ENCODE measurements at places on chromosomes 12 and 14.

DNA sequence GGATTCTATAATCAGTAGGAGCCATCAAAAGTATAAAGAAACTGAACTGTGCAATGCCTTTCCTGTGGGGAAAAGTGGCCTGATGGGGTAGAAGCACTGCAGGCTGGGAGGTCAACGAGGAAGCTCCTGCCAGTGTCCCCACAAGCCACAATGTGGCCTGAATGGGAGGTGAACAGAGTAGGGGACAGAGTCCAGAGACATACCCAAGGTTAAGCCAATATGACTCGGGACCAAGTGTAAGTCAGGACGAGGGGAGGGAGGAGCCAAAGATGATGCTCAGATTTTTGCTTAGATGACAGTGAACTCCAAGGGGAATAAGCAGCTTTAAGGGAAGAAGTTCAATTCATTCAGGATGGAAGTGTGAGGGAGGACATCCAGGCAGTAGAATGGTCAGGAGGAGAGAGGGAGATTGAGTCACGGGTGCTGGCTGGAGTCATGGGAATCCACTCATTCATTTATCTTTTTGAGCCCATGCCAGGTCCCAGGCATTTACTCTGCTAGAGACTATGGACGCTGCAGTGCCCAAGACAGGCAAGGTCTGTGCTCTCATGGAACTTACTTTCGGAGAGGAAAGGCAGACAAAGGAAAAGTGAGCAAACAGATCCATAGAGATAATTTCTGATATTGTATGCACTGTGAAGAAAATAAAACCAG lies 29.1 kb downstream of the DPF3 start:
- DNase-seq, result no peak

- DNase-seq, result no peak
These were observed 97.5 kb downstream of the CRACR2A start for GRCh38 chr12:3655328-3655900.

DNA sequence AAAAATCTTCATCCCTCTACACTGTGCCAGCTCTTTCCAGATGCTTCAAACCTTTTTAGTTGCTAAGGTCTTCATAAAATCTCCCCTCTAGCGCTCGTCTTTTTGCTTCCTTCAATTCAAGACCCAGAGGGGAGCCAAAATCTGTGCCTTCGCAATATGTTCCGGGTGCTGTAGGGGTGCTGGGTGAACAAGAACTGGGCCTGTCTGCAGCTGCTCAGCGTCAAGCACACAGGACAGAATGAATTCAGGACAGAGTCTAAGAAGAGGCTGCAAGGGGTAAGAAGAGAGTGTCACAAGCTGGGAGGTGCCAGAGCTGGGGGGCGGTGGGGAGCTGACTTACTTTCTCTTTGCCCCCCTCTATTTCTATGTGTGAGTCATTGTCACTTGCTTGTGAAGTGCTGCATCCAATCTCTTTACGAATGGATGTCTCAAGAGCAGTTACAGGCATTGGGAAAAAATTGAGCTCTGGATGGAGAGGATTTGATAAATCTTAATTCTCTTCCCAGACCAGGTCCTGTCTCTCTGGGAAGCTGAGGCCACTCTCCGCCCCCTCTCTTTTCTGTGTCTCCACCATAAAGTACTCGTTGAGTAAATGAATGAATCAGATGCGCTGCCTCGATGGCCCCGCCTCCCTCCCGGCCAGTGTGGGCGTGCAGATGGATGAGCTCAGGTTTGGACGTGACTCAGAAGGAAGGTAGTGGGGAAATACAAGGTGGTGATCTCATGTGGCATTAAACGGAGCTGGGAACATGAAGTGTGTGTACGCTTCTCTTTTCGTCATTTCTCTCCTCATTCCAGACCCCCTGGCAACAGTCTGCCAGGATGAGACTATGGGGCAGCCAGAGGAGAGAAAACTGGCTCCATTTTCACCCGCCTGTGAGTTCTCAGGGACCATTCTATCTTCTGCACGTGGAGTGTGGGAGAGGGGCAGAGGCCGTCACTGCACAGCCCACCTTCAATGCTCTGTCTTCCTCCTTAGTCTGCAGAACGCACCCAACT lies 91.3 kb downstream of the TSPAN9 start:
- no peak for DNase-seq

- peak; percentile 58 for DNase-seq
These were observed 139.3 kb upstream of the ARHGAP5 start for GRCh38 chr14:31937730-31938346.

DNA sequence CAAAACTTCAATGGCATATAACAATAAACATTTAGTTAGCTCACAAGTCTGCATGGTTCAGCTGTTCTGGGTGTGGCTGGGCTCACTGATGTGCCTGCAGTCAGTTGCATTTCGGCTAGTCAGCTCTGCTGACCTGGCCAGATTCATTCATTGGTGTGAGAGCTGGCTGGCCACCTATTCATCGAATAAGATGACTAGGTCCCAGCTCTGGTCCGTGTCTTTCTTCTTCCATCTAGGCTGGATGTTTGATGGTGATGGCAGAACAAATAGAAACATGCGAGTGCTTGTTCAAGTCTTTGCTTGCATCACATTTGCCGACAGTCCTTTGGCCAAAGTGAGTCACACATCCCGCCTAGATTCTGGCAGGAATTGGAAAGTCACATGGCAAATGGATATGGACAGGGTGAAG lies 203.3 kb upstream of the CRY1 start:
- no peak for DNase-seq

DNA sequence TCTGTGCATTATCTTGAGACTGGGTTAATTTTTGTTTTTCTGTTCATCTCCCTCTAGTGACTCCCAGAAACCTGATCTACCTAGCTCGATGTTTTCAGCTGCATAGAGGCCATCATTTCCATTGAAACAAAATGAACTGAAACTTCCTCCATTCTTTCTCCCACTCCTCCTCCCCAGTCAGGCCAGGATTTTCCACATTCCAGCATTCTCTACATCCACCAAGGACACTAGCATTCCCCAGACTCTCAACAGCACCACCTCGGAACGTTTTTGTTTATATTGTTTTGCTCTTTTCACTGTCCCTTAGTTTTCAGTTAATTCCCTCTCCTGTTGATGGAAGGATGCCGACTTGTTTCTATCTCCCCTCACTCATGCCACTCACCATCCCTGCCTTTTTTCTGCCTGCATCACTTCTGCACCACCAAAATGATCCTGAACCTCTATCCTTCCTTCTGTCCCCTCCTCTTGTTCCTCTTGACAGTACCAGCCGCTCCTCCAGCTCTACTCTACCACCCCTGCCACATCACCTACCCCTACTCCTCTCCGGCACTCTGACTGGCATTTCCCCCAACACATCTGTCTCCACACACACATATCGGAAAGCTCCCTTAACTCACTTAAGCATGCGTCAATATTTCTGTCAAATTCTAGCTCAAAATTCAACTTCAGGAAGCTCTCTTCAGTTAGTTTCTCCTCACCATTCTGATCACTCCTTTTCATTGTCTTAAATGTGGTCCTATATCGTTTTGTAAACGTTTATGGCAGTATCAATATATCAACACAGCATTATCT lies 13.2 kb downstream of the OR6S1 start:
- no peak for DNase-seq

DNA sequence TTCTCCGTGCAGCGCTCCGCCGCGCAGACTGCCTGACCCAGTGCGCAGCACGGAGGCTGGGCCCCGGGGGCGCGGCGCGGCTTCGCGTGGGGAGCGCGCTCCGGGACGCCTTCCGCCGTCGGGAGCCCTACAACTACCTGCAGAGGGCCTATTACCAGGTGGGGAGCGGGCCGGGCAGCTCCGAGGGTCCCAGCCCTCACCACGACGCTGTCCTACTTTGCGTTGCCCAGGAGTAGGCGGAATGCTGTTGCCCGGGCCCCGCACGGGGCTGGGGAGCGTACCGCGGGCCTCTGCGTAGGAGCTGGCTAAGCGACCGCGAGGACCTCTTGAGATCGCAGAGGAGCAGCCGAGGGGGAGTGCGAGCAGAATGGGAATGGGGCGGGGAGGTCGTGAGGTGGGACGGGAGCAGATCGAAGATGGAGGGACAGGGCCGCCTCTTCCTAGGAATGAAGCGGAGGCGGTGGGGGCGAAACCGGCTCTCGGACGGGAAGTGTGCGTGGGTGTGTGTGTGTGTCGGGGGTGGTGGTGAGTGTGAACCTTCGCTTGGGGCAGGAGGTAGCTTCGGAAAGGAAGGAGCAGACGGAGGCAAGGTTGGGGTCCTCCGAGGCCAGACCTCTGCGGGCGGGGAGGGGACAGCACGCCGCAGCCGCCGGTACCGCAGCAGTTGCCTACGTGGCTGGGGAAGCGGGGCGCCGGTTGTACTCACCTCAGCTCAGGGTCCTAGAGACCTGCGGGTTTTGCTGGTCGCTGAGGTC lies 751 bp downstream of the P3H3 start:
- DNase-seq, result no peak

- no peak for DNase-seq
These were observed 109.0 kb downstream of the CHST11 start for GRCh38 chr12:104565606-104566243.

- DNase-seq, result no peak
These were observed 40.1 kb upstream of the VPS33A start for GRCh38 chr12:122306407-122306806.

- DNase-seq, result no peak
These were observed 26.9 kb downstream of the WBP11 start for GRCh38 chr12:14776236-14776961.

DNA sequence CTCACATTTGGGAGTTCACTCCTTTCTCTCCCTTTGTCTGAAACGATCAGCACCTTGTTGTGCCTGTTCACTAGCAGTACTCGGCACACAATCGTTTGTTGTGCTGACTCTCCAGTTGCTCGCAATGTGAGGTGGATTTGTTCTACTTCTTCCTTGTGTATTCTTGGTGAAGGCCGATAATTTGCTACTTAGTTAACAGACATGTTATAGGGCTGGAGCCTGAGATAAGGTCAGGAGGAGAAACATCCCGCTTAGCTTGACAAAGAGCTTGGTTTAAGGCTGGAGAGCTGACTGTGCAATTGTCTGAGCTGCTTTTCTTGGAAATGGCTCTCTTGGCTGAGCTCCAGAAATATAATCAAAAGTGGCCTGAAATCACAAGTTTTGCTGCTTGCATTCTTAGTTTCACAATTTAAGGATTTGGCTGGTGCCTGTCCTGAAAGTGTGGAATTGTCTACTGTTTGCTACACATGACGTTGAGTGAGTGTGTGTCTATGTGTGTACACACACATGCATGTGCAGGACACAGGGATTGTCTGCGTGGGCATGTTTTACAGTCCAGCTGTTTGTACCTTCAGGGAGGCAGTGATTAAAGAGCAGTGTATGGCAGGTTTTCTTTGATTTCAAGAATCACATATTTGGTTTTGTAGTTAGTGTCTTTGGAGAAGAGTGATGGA lies 77.7 kb downstream of the ARF6 start:
- DNase-seq, result no peak

GRCh38 chr12:23827353-23827752 lies 122.1 kb downstream of the SOX5 start:
- DNase-seq, result no peak

DNA sequence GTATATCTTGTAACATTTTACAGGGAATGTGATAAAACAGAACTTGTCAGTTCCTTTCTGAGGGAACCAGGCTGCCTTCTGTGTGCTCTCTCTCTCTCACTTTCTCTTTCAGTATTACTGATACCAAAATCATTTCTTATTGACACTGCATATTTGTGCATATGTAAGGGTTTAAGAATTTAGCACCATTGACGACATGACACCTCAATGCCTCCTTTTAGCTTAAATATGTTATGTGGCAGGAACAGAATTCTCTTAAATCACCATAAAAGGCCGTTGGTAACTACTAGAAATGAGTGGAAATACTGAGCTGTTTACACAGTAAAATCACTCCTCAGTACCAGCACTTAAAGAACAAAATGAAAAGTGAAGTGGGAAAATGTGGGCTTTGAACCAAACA lies 457.7 kb upstream of the SYT1 start:
- no peak for DNase-seq

DNA sequence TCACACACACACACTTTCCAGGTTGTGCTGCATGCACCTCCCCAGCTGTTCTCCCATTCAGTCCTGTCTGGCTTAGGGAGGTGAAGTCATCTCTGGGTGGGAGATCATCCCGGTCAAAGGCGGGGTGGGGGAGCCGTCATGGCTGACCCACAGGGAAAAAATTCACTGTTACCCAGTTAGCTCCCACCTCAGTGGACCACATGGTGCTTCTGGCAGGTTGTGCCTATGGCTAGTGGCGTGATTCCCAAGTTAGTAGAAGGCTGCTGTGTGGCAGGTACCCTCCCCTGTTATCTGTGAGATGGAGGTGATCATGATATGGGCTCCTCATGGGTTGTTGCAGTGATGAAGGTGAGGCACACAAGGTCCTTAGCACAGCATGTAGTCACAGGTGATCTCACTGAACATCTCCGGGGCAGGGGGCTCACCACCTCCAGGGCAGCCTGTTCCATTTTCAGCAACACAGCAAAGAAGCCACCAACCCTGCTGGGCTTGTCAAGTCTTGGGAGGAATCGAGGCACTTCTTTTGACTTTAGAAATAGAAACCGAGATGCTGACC lies 154.9 kb upstream of the CCND2 start:
- no peak for DNase-seq

GRCh38 chr12:90074086-90074485 lies 365.4 kb upstream of the ATP2B1 start:
- no peak for DNase-seq

GRCh38 chr14:79408696-79409095 lies 802.6 kb downstream of the DIO2 start:
- DNase-seq, result no peak

- no peak for DNase-seq
These were observed 227.5 kb upstream of the LMO3 start for GRCh38 chr12:16833376-16834015.

DNA sequence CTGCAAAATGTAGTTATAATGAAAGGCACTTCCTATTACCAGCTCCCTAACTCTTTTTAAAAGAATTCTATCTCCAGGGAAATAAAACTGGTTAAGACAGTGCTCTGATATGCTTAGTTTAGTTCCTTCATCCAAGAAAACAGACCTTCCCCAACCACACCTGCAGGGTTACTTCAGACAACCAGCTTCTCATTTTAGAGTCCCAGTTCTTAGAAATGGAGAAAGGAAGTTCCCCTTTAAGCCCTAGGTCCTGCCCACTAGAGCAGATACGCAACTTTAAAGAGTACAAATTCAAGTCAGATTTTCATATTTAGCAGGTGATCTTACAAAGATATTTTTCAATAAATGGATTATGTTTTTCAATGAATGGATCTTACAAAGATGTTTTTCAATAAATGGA lies 4.4 kb upstream of the WSB2 start:
- no peak for DNase-seq

GRCh38 chr12:9335867-9336266 lies 127.7 kb upstream of the PZP start:
- no peak for DNase-seq

GRCh38 chr14:70073924-70074566 lies 114.7 kb downstream of the SLC8A3 start:
- DNase-seq, result no peak

DNA sequence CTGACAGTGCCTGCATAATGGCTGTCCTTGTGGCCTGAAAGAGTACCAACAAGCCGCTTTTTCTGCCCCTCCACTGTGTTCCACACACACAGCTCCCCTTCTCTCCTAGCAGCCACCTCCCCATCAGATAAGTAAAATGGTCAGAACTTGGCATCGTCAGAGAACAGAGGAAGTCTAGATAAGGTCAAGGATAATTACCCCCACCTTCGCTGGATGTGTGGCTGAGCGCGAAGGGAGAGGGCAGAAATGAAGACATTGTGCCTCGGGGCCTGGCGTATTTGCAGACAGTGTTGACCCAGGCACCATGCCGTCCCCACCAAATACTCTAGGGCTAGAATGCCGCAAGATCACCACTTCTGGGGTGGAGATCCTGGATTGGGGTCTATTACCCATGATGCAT lies 30.6 kb downstream of the FBXO21 start:
- DNase-seq, result no peak
